ENCODE measurements at places on chromosomes 11 and 22.

DNA sequence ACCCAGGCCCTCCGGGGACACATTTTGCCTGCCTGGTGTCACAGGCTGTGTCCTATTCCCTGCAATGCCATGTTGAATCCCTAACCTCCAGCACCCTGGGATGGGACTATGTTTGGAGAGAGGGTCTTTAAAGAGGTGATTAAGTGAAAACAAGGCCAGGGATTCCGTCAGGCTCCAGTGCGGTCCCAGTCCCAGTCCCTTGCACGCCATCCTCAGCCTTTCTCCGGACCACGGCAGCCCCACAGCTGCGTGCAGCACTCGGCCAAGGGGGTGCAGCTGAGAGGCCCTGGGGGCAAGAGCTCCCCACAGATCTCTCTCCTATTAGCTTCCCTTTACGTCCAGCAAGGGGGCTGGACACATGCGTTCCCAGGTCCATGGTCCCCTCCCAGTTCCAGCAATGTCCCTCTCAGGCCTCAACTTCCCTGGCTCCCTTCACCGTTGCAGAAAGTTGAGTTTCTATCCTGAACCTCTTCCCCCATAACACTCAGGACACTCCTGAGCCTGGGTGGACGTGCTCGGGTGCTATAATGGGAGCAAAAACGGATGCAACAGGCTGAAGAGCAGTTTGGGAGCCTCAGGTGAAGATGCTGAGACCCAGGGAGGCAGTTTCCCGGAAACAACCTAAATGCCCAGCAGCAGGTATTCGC lies 1422.7 kb downstream of the BRD1 start:
- no peak for DNase-seq

DNA sequence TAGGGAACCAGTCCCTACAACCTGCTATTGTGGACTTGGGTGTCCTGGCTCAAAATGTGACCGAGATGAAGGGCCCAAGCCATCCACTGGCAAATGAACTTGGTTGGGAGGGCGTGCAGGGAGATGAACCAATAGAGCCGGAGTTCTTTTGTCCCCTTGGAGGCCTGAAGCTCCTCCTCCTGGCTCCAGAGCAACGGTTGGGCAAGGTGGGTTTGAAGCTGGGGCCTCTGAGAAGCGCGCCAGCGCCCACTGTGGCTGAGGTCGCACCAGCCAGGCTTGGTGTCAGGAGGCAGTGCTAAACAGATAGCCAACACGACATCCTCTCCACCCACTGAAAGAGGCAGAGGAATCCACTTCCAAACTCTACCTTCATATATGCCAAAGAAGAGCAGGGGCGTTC lies 36.0 kb upstream of the PACSIN2 start:
- DNase-seq: no peak

DNA sequence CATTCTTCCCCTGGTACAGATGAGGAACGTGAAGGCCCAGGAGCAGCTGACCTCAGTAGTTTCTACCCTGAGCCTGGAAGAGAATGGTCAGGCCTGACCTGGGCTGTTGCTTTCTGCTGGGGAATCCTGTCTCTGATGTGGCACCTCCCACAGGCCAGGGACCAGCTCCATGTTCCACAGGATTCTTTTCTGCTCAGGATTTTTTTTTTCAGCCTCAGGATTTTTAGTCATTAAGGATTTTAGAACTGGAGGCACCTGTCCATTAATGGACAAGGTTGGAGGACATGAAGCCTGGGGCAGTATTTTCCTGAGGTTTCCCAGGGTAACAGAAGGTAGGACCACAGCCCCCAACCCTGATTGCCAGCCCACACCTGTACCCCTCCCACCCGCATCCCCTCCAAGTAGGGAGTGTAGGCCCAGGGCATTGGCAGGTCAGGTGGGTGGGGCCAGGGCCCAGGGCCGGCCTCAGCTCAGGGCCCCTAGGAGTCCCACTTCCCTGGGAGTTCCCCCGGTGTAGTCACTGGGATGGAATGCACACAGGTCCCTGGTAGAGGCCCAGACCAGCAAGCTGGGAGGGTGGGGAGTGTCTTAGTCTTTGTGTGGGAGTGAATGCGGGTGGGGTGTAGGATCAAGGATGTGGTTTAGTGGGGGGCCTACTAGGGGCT lies 16.1 kb downstream of the BIK start:
- no peak for DNase-seq

GRCh38 chr22:36455571-36456463 lies 25.6 kb downstream of the TXN2 start:
- no peak for DNase-seq

DNA sequence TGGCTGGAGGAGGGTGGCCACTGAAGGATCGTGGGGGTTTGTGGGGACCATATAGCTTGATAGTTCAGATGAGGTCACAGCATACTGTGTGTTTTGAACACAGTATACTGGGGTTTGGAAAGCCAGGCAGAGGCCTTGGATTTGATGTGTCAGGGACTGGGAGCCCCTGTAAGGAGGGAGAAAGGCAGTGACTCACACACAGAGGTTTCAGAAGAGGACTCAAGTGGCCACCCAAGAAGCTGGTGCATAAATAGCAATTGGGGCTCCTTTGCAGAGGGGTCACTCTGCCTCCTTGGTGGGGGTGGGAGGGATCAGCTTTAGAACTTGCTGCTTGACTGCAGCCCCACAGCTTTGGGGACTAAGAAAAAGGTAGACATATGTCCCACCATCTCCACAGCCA lies 39.3 kb downstream of the SLC5A1 start:
- no peak for DNase-seq

- DNase-seq: no peak
Observed at GRCh38 chr22:30033901-30034300, 46.4 kb upstream of the HORMAD2 start.

DNA sequence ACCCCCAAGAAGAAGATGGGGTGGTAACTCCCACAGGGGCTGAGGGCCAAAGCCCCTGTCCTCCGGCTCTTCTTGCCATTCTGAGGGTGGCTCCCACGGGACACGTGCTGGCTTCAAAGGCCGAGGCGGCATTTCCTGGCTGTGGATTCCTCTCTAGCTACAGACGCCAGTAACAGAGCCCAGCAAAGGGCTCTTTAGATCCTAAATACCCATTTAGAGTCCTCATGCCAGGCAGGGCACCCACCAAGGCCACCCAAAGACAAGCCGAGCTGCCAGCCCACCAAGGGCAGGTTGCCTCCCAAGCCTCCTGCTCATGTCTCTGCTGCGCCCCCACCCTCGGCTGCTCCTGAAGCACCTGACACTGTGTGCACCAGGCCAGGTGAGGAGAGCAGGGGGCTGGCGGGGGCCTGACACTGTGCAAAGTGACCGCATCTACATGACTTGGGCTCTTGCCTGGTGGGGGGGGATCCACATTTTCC lies 5.7 kb downstream of the LRFN4 start:
- no peak for DNase-seq

- no peak for DNase-seq
Observed at GRCh38 chr22:32175683-32176644, 16.9 kb upstream of the C22orf42 start.

- DNase-seq: no peak
Observed at GRCh38 chr11:126229858-126230540, 18.4 kb downstream of the FAM118B start.

- no peak for DNase-seq
Observed at GRCh38 chr11:19187114-19187832, 14.5 kb downstream of the CSRP3 start.

DNA sequence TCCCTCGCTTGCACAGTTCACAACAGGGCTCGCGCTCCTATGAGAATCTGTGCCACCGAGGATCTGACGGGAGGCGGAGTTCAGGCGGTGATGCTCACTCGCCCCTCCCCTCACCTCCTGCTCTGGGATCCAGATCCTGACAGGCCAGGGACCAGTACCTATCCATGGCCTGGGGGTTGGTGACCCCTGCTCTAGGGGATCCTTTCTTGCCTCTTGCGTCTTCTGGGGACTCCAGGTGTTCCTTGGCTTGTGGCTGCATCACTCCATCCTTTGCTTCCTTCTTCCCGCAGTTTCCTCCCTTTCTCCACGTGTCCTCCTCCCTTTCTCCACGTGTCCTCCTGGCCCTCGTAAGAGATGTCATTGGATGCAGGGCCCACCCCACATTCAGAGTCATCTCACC lies 30.6 kb upstream of the KRTAP5-7 start:
- DNase-seq: no peak

GRCh38 chr11:65646958-65647701 lies 9.2 kb downstream of the SIPA1 start:
- peak; percentile 8 for DNase-seq

DNA sequence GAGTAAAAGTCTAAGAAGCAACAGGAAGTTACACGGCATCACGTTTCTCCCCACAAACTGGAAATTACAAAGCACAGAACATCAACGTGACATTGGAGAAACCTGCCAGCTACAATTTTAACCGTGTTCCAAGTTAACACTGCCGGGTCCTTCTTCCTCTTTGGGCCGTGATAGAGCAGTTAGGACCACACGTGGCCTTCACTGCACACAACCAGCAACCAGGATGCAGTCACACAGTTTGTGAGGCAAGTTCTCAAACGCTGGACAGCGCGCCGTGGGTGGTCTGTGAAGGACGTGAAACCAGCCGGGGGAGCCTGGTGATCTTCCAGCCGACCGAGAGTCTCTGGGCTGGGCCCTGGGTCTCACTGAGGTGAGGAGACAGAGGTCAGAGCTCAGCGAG lies 14.6 kb downstream of the C11orf21 start:
- DNase-seq: no peak

- no peak for DNase-seq
Observed at GRCh38 chr22:48407256-48407955, 1420.3 kb downstream of the BRD1 start.

- DNase-seq: no peak
Observed at GRCh38 chr22:20015971-20016733, 471 bp downstream of the ARVCF start.

GRCh38 chr11:128448200-128448886 lies 139.0 kb downstream of the ETS1 start:
- DNase-seq: no peak

- peak; percentile 7 for DNase-seq
Observed at GRCh38 chr22:38973289-38974169, 8.6 kb upstream of the APOBEC3B start.

- no peak for DNase-seq
Observed at GRCh38 chr11:73398132-73398526, 21.9 kb downstream of the RELT start.

DNA sequence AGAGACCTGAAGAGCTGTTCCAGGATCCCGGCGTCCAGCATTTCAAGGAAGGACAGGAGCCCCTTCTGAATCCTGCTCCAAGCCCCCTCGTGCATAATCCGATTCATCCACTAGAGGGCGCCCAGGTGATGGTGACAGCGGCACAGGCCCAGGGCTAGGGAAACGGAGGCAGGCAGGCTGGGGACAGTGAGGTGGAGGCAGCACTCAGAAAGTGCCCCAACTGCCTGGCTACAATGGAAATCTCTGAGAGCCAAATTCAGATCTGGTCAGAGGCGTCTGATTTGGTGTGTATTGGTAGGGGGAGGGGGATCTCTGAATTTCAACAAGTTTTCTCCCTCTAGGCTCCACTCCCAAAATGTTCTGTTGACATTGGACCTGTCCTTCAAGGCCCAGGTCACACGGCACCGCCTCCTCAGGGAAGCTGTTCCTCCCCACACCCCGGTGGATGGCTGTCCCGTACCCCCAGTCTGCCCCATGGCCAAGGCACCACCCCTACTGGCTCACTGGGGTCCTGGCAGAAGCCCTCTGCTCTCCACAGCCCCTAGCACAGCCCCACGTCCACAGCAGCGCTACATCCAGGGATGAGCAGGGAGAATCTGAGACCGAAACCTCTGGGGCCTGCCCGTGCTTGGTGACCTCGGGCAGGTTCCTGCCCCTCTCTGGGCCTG lies 142.9 kb downstream of the CRYBB2 start:
- DNase-seq: peak; percentile 3

DNA sequence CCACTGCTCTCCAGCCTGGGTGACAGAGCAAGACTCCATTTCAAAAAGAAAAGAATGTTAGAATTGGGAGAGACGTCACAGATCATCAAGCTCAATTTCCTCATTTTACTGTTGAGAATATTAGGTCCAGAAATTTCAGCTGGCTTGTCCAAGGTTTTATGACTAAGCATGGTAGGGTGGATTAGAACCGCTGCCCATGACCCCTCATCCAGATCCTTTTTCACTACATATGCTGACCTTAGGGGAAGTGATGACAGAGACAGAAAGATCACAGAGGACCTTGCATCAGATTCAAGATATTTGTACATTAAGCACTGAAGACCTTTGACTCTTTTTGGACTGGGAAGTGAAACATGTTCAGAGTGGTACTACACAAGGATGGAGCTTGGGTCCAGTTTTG lies 134.5 kb downstream of the ADAMTS15 start:
- DNase-seq: no peak

- DNase-seq: no peak
Observed at GRCh38 chr11:9777066-9777465, 113.2 kb downstream of the SWAP70 start.

All from NCI-H748 treated with DMSO at 0.1 percent for 48 hours (cell line).